Stimulated activated CD4-positive, alpha-beta T cell treated with anti-CD3 and anti-CD28 coated beads, Interleukin-1b, Interleukin-23, amount 100 ng/mL, for 1 hour (primary cell): ENCODE measurements at places on chromosomes 16 and 17.

DNA sequence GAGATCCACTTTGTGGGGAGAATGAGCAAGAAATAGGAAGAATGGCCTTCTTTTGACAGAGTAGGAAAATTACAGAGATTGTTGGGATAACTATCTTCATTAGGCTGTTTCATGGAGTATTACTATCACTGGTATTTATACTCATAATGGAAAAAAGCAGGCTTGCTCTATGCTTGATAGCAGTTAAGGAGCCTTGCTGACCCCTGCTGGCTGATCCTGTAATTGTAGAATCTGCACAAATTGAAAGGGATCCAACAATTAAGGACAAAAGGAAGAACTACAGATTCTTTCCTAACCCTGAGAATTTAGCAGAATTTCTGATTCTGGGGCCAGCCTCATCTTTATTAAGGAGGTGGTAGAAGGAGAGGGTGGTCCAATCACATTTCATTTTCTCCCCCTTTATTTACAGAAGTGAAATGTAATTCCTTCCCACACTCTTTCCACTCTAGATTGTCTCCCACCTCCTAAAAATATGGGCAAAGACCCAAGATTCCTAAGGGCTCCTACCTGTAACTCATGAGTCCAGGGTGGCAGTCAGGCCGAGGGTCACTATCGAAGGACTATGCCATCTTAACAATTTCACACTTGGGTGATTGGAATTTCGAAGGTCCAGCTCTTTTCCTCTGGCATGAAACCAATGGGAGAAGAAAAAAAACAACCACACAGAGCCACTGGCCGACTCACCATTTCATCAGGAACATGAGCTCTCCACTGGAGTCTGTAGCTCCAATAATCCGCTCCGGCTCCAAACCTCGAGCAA lies 26.3 kb downstream of the NFE2L1 start:
- DNase-seq, result peak; percentile 42

- no peak for DNase-seq
These were observed 4.9 kb upstream of the ZG16B start for GRCh38 chr16:2825049-2825742.

DNA sequence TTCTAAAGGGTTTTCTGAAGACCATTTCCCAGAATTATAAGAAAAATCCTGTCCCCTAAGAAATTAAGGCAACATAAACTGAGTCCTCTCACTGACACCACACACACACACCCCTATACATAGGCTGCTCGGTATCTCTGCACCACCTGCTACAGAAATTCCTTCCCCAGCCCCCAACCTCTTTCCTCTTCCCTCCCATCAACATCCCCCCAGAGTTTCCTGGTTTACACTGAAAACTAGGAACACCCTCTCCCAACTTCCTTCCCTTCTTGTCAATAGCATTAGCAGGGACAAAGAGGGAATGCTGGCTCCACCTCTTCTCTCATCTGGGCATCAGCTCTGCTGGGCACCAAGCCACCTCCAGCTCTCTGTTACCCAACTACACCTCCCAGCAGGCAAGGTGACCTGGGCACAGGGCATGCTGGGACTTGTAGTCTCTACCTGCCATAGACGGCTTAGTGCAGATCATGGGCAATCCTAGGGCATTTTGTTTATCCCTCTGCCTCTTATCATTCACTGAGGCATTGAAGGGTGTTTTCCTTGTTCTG lies 15.7 kb downstream of the CAVIN1 start:
- no peak for DNase-seq

DNA sequence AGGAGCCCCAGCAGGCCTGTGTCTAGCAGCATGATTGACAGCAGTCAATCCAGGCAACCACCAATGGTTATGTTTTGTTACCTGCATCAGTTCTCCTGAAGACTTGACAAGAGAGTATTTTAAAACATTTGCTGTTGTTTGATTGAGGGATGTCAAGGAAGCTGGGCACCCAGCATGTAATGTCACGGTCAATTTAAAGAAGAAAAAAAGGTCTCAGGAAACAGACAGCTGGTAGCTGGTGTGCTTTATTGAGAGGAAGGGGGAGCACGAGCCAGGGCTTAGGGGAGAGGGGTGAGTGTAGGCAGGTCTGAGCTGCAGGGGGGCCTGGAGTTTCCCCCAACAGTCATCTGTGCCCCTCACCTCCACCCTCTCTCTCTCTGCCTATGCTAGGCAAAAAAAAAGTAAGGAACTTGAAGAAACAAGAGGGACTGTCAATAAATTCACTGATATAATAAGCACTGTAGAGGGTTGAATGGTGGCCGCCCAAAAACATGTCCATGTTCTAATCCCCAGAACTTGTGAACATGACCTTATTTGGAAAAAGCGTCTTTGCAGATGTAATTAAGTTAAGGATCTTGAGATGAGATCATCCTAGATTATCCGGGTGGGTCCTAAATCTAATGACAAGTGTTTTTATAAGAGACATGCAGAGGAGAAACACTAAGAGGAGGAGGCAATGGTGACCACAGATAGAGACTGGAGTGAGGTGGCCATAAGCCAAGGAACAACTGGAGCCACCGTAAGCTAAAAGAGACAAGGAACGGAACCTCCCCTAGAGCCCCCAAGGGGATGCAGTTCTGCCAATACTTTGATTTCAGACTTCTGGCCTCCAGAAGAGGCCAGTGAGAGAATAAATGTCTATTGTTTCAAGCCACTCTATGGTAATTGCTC lies 14.5 kb downstream of the TSPOAP1 start:
- no peak for DNase-seq

DNA sequence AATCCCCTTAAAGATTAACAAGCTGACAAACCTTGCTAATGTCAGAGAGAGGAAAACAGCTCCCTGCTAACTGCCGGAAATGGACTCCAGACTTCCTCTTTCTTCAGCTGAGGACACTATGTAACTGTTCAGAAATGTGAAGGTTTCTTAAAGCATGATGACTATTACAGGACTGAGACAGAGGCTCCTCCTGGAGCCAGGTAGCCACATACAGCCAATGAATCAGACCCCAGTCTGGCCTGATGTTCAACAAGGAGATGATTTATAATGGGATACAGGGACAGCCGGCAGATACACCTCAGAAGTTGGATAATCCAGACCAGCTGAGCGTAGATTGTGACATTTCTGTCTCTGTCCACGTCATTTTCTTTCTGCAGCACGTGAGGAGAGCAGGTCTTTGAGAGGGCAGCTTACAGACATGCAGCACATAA lies 216.2 kb downstream of the HS3ST3A1 start:
- no peak for DNase-seq

- no peak for DNase-seq
These were observed 10.5 kb upstream of the TEKT3 start for GRCh38 chr17:15351925-15352324.

GRCh38 chr17:43832168-43832975 lies 574 bp downstream of the MPP3 start:
- DNase-seq, result no peak
